GM12892 (cell line): ENCODE measurements at places on chromosomes 1 and 21.

- peak; percentile 25 for DNase-seq
These were observed 8.7 kb upstream of the COL6A1 start for GRCh38 chr21:45972716-45973474.

DNA sequence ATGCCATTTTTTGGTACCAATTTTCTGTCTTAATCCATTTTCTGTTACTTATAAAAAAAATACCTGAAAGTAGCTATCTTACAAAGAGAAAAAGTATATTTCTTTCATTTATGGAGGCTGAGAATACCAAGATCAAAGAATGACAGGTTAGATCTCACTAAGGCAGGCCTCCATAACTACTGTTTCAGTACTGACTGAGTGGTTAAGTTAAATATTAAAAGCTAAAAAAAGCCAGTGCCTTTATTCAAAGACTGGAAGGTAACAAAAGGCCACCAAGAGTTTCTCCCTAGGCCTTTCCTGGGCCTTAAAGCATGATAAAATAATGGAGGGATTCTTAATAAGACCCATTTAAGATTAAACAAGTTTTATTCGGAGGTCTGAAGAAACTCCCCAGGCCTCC lies 687.7 kb upstream of the ADGRL4 start:
- no peak for DNase-seq

- DNase-seq, result peak; percentile 79
These were observed at the start of gene TARS2 for GRCh38 chr1:150486966-150487762. Gene TARS2 (plus strand): TSS chr1:150487419. CDS start chr1:150487451, 32 bp downstream.

- DNase-seq, result no peak
These were observed 214.0 kb downstream of the ZNF326 start for GRCh38 chr1:90208949-90209348.

GRCh38 chr1:62724430-62724829 lies 36.2 kb upstream of the DOCK7 start:
- no peak for DNase-seq

DNA sequence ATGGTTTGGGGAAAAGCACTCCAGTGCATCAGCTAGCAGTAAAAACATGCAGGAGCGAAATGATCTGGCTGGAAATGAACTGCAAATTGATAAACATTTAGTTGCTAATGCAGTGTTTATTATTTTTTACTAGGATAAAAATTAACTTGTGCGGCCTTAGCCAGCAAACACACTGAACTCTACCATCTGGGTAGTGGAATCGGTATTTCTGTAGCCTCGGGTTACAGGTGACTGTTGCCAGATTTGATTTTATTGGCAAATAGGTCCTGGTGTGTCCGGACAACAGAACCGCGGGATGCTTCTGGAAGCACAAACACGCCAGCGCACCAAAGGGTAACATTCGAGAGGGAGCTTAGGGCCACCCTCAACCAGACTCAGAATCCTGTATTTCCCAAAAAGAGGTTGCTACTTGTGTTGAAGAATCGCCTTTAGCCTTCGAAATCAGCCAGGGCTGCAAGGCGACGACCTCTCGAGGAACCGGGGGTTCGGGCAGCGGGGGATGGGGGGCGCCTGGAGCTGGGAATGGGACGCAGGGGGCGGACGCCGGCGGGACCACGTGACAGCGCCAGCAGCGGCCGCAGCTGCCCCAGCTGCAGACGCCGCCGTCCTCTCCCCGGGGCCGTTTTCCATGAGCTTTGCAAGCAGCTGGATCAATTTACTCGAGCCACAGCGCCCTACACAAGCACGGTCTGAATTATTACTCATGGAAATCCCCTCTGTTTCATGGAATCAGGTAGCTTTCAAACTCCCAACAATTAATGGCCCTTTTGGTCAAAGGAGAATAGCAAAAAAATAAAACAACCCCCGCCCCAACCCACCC lies 158.8 kb downstream of the TOMM20 start:
- DNase-seq, result no peak

DNA sequence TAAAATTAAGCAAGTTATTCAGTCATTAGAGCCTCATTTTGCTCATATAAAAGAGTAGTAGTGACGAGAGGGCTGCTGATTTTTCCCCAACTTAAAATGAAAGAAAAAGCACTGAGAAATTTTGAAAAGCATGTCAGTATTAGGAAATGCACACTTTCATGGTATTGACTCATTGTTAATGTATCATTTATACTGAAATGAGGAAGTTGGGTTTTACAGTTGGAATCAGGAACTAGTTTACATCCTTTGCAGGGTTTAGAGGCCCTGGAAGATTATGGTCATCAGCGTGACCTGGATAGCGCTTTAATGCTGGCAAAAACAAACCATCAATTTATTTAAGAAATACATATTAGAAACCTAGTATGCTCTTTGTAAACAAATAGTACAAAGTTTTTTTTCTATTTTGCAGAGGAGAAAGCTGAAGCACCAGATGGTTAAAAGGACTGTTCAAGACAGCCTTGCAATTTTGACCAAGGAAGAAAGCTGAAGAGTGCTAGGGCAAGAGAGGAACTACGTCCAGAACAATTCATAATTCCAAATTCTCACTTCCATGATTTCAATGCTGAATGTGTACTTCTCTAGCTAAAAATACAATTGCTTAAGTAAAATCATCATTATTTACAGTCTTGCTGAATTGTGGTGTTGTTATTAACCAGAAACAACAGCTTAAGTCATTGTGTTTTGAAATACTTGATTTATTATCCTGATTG lies 94.8 kb upstream of the SGIP1 start:
- DNase-seq, result no peak

DNA sequence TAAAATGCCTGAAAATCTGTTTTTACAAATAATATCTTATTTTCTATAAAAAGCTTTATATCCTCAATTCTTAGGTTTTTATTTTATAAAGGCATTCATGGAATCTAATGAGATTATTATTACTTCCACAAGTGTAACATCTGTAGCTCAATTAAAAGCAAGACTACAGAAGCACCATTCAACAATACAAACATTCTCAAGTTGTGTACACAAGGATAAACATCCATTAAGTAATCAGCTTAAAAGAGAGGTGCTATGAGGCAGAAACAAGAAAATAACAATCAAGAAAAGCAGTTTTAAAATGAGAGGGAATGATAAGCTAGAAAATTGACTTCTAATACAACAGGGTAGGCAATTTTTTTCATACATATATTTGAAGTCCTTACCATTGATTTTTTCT lies 326.1 kb downstream of the MRPL39 start:
- DNase-seq, result no peak

GRCh38 chr1:229886636-229887035 lies 180.4 kb upstream of the GALNT2 start:
- no peak for DNase-seq

GRCh38 chr1:156368889-156369684 lies at the start of gene RHBG:
Gene RHBG (plus strand): TSS chr1:156369211. CDS start chr1:156369250, 39 bp downstream.
- peak; percentile 7 for DNase-seq
